ENCODE measurements at places on chromosomes 7 and 10. TPM values are rescaled to one million over a fixed set of nuclear protein-coding genes. Genes with fewer than 3 reads are reported as not detected.

The PSD gene
- 1.7 TPM for polyA plus RNA-seq

The ARHGAP22 gene
- polyA plus RNA-seq, result 4.8 TPM

The TMEM139 gene
- 2.9 TPM for polyA plus RNA-seq

The HHEX gene
- polyA plus RNA-seq, result not detected

The SLC18A3 gene
- not detected for polyA plus RNA-seq

The PPP1R3A gene
- not detected for polyA plus RNA-seq

The PTF1A gene
- polyA plus RNA-seq, result not detected

The AUTS2 gene
- polyA plus RNA-seq, result 87.7 TPM

The TAS2R3 gene
- polyA plus RNA-seq, result not detected

The SPDYE5 gene
- polyA plus RNA-seq, result 0.25 TPM

The ACBD7 gene
- 3.3 TPM for polyA plus RNA-seq

The ANKRD22 gene
- polyA plus RNA-seq, result not detected

The LGI1 gene
- polyA plus RNA-seq, result 30.6 TPM

The ALKBH4 gene
- 2.5 TPM for polyA plus RNA-seq

The DCLRE1C gene
- 10.4 TPM for polyA plus RNA-seq

The FBXL13 gene
- polyA plus RNA-seq, result 0.82 TPM
